H1 (cell line): ENCODE measurements at places on chromosomes 2 and 18. TPM values are rescaled to one million over a fixed set of nuclear protein-coding genes. Genes with fewer than 3 reads are reported as not detected.

DNA sequence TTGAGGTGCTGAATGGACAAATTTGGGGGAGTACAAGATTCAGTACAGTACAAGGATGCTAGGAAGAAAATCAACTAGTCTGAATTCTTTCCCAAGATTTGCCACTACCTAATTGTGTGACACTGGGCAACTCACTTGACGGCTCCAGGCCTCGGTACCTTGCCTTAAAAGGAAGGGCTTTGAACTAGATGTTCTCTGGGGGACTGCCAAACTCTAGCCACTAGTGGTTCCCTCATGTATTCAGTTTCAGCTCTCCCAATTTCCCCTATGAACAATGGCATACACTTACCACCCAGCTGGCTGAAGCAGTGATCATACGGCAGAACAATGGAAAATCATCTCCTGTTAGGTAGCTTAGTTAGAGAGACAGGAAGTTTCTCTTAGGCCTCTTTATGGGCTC, 73.4 kb downstream of the VWC2L start:
- DNase-seq: no peak

DNA sequence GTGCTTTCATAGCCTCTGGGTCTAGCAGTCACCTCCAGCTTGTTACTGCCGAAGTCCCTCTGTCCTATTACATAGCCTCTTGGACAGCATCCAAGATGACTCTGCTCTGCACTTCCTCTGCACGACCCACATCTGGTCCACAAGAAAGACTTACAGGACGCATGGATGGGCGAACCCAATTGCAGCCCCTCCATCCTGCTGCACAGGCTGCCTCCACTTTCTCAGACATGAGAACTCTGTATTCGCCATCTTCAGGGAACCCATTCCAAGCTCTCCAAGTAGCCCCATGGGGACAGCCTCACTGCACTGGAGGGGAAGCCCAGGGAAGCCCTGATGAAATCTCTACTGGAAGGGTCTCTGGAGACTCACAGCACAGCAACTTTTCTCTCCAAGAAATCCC, 172.1 kb downstream of the GFPT1 start:
- DNase-seq: no peak

DNA sequence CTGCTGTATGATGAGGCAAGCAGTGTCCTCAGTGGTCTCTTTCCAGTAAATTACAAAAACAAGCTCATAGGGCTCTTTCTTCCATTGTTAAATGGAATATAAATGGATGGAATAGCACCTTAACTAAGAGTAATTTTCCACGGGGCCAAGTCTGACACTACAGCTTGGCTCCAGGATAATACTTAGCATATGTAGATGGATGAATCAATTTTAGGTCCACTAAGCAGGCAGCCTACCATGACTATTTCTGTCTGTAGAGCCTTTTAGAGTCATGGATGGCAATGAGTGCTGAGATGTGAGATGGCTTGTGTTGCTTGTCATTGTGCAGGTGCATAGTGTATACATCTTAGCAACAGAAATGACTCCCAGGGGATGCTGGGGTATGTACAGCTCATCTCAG, 125.9 kb downstream of the PKP4 start:
- DNase-seq: no peak

The APOB gene
- total RNA-seq: 0.52 and 0.61 TPM in 2 replicates

The CD207 gene
- not detected in 2 replicates for total RNA-seq
